Germinal center (tissue), 1 donor: ENCODE measurements at places on chromosomes 5 and 9.

- no peak for DNase-seq
These were observed 68.9 kb downstream of the IQGAP2 start for GRCh38 chr5:76471987-76472334.

DNA sequence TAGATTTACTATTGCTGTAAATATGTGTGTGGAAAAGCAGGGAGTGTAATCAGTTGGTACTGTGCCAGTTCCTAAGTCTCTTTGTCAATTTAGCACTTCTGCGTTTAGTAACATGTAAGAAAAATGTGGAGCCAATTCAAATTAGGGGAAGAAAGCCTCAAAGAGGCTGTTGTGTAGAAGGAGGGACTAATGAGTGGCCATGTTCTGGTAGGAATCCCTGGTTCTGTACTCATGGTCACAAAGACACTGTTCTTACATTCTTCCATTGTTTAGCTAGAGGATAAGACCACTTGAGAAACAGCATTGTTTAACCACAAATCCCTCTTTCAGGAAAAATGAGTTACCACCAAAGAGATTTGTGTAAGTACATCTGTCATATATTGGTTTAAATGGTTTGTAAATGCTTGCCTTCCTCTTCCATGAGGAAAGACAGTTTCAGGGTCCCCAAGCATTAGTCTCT, 14.9 kb downstream of the ARHGEF28 start:
- DNase-seq, result no peak

- no peak for DNase-seq
These were observed 66.8 kb downstream of the ARL15 start for GRCh38 chr5:54243483-54244080.

- DNase-seq, result no peak
These were observed 14.3 kb downstream of the ENHO start for GRCh38 chr9:34508463-34508862.

GRCh38 chr5:96909003-96909402, 26.9 kb upstream of the LNPEP start:
- DNase-seq, result no peak

- no peak for DNase-seq
These were observed 11.9 kb downstream of the RASGEF1C start for GRCh38 chr5:180197016-180197702.

DNA sequence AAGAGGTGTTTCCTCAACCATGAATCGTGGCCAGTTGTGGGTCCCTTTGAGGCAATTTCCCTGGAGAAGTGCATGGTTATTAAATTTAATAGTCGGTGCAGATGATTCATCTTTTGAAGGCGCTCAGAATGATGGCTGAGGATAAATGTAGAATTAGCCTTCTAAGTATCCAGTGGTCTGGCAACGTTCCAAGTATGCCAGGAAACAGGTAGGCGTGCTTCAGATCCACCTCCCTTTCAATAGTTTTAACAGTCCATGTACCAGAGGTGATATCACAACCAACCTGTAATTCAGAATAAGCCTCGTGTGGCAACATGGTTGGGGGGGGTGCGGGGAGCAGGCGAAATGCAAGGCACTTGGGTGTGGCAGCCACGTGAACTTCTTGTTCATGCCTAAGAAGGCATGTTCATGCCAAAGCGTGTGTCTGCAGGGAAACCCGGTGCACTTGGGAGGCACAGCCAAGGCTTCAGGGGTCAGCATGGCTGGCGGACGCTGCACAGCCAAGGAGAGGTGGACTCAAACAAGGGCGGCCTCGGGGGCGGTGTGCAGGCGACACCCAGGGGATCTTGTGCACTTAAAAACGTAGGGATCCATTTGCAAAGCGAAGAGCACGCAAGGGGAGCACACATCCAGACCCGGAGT, 5.2 kb upstream of the NKD2 start:
- no peak for DNase-seq

DNA sequence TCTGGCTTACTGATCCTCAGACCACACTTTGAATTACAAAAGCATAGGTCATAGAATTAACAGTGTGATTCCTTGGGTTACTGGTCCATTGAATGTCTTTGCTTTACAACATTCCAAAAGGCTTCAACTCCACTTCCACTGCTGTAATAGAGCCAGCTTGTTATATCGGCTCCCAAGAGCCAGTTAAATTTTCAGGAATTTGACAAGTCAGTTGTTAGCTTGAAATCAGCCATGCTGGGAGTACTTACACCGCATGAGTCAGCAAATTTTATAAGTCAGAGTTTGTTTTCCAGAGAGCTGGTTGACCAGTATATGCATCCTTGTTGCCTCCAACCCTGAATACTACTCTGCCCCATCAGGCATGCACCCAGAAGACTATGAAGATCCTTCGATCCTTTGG, 73.1 kb downstream of the FOXB2 start:
- DNase-seq, result no peak

DNA sequence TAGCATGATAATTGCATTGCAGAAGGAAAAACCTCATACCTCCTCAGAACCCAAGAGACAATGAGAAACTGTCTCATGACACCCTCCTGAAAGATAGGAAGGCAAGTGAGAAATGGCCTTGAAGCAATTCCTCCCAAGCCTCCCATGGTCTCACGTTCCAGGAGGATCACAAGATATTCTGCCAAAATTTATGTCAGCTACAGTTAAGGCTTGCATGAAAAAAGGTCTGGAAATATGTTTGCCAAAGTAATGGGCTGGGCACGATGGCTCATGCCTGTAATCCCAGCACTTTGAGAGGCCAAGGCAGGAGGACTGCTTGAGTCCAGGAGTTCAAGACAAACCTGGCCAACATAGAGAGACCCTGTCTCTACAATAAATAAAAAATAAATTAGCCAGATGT, 12.6 kb upstream of the HOMER1 start:
- DNase-seq, result no peak

DNA sequence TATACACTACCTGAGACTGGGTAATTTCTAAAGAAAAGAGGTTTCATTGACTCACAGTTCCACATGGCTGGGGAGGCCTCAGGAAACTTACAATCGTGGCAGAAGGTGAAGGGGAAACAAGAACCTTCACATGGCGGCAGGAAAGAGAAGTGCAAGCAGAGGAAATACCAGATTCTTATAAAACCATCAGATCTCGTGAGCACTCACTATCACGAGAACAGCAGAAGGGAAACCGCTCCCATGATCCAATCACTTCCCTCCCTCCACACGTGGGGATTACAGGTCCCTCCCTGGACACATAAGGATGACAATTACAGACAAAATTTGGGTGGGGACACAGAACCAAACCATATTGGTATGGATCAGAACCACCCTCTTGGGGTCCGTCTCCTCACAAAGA, 44.2 kb upstream of the SPIN1 start:
- no peak for DNase-seq

- DNase-seq, result no peak
These were observed 2.6 kb upstream of the PSIP1 start for GRCh38 chr9:15513335-15513734.

- DNase-seq, result no peak
These were observed 57.6 kb downstream of the DENND4C start for GRCh38 chr9:19288081-19288480.

- DNase-seq, result no peak
These were observed 17.4 kb downstream of the LMNB1 start for GRCh38 chr5:126794157-126794828.

DNA sequence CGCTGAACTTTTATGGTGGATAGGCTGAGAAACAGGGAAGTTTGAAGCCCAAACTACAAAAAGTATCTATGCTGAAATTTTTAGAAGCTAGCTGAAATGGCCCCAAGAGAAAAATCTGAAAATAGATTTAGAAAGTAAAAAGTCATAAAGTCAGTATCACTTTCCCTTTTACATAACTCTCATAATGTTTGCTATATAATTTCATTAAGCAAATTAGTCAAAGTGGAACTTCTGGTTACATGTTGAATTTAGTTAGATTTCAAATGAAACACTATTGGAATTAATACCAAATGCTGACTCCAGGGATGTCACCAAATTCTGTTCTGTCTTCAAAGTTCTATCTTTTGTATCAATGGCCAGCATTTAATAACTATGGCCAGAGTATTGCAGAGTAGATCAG, 126.9 kb downstream of the TTC39B start:
- no peak for DNase-seq

DNA sequence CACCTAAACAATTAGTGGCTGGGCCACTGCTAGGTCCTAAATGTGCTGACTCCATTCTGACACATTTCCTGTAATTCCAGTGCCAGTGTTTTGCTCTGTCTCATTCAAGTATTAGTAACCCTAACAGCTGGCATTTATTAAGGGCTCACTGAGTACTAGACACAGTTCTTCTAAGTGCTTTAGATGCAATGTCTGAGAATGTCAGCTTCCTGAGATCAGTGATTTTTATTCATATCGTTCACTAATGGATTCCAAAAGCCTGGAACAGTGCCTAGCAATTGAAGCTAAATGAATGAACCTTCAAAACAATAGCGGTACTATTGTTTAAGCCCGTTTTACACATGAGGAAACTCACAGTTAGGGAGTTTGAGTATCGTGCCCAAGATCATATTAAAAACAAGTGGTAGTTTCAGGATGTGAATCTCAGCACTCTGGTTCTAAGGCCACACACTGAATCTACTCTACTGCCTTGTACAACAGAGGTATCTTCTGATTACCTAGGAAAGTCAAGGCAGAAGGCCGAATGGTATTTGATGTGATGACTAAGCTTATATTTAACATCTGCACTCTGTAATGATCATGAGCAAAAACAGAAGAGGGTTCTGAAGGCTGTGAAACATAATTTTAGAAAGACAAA, 304.0 kb downstream of the PJA2 start:
- no peak for DNase-seq

DNA sequence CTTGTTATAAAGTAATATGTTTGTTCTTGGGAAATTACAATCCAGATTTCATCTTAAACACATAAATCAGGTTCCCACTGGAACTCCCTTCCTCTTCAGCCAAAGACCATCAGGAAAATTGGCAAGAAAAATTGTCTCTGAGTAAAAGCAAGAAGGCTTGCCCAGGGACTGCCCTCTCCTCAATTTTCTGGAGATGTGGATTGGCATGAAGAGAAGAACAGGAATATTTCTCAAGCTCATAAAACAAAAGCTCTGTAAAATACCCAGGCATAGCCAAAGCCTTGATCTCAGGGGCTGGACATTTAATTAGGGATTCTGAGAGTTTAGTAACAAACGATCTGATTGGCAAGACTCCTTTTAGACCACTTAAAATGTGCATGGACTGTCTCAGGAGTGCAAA, 223.4 kb downstream of the ZNF608 start:
- no peak for DNase-seq

GRCh38 chr5:80125022-80125961, 90.1 kb downstream of the THBS4 start:
- DNase-seq, result peak; percentile 60

DNA sequence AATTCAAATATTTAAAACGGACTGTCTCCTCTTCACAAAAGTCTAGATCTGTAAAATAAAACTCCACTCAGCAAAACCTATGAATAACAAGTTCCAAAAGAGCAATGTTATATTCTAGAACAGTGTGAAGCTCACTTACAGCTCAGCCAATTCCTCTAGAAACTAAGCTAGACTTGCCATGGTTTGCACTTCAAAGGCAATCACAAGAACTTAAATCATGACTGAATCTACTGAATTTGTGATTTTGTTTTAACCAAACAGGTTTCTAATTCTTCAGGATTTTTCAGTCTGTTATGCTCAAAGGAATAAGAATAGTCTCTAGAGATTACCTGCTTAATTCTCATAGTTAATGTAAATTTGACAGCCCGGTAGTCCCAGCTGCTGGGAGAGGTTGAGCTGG, 1.4 kb upstream of the PKD2L2 start:
- DNase-seq, result no peak

DNA sequence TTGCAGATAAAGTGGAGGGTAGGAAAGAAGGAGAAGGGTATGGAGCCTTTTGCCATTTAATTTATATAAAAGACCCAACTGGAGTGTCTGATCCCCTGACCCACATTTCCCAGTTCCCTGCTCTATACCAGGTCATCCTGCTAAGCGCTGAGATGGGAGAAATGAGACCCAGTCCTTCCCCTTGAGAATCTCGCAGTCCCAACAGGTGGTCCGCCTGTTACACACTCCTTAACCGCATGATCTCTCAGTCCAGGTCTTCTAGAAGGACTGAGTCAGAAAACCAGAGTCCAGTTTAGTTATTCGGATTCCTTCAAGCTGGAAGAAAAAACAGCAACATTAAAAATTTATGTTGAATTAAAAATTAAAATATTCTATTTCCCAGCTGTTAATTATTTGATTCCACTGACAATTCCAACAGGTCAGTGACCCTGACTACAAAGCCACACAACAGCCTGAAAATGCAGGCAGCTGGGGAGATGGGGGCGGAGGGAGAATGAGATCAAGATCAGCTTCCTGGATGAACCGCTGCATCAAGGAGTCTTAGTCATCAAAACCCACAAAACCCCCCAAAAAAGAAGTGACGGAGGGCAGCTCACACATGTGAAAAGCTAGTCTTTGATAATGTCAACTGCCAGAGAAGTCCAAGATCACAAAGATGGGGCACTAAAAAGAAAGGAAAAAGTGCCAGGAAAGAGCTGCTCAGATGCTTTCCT, 44.0 kb downstream of the GGTA1 start:
- DNase-seq, result no peak

DNA sequence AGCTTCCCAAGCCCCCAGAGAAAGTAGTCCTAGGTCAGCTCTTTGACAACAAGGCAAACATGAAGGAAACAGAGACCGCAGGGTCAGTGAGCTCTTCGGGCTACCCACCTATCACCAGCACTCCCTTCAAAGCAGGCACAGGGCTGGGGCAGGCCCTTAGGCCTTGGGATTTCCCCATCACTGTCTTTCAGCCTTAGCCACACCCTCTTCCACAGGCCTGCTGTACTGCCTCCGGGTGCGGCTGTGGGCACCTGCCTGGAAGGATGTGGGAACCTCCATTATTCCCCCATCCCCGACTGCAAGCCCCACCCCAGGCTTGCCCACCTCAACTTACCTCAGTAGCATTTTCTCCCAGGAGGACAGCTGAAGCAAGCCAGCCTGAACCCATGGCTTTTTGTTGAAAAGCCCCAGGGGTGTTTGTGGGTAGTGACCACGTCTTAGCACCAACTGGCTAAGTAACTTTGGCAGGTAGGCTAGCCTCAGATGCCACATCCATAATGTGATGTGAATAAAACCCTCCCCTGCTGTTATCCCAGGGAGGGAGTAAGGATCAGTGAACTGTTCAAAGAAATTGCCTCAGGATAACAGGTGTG, 100.2 kb downstream of the PIK3R1 start:
- peak; percentile 18 for DNase-seq

DNA sequence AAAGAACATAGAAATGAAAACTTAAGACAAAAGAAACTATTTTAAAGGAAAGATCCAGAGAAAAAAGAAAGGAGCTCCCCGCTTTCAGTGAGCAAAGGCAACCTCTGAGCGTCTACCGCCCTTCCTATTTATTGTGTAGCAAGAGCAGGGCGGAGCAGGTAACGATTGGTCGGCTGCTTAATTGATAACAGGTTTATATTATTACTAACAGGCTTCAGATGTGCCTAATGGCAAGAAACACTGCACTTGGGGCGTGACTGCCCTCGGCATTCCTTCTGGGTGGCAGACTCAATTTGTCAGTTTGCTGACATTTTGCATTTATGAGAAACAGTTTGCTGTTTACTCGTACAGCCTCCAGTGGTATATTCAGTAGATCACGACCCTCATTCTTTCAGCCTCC, 482.7 kb upstream of the C9orf72 start:
- no peak for DNase-seq

GRCh38 chr9:134346151-134346550, 19.9 kb downstream of the RXRA start:
- no peak for DNase-seq

GRCh38 chr5:176541338-176542134, 4.3 kb upstream of the RNF44 start:
- DNase-seq, result no peak
